ENCODE measurements at places on chromosomes 6 and 20. TPM values are rescaled to one million over a fixed set of nuclear protein-coding genes. Genes with fewer than 3 reads are reported as not detected.

DNA sequence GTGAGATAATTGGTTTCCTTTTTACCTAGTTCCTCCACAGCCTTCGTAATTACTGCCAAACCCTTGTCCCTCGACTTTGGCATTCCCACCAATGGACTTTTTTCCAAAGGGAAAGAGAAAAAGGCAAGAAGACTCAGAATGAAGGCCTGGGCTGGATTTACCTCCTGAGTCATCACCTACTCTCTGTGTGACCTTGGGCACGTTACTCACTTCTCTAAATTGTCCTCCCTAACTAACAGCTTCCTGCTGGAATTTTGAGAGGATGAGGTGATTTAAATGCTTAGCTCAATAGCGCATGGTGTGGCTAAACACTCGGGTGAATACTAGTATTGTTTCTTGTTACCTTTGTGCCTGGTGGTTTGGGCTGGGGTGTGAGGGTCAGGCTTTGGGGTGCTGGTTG, 146.6 kb downstream of the DHX35 start:
- DNase-seq, result no peak

DNA sequence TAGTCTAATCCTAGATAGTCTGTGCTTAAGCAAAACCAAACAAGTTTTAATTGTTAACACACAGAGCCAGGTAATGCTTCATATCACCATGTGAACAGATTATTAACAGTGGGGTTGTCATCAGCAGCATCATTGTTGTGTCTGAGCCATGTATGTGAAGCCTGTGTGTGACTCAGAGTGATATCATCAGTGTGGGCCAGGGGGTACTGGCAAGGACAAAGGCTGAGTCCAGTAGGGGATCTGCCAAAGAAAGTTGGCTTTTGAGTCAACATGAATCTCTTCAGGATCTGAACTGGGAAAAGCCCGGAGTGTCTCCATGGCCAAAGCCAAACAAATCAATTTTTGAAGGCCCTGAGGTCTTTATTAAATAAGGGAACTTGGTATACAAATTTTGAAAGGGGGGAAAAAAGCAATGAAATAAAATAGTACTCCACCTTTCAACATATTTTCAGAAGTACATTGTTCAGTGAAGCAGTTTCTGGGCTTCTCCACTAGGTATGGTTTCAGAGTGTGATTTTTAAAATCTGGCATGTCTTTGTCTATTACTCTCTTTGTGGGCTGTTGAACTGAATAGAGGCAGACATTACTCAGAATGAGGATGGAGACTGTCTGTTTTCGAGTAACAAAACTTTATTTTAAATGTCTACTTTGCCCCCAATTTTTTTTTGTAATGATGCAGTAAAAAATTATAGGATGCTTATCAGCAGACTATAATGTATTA, 444.2 kb upstream of the JAG1 start:
- no peak for DNase-seq

- DNase-seq, result no peak
Observed at GRCh38 chr6:37256692-37257319, 766 bp upstream of the TBC1D22B start.

DNA sequence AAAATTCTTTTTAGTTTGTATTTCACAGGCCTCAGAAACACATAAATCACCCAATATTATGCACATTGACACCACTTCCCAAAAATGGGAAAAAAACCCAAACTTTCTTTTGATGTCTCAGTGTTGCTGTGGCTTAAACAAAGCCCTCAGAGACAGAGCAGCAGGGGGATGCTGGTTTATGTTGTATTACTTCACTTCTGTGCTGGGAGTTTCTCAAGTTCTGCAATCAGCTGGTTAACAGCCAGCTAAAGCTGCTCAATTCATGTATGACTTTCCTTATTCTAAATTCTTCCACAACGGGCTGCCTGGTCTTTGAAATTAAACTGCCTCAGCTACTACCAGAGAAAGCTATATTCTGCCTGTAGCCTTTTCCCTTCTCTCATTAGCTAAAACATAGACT, 5.6 kb downstream of the FILIP1 start:
- no peak for DNase-seq

DNA sequence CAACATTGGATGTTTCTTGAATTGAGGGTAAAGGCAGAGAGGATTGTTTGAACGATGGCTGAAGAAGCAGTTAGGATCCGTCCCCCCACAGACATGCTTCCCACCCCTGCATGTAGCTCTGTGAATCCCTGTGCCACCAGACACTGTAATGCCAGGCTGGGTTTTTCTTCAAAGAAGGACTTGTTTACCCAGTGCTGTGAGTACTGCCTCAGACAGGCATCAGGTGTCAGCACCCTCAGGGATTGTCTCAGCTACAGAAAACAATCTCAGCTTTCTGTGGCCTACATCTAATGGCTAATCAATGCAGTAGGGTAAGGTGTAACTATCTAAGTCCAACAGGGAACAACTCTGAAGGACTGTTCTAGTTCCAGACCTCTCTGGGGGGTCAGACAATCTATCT, 853.0 kb upstream of the EPHA7 start:
- DNase-seq, result no peak

GRCh38 chr20:25685276-25686080, 11.2 kb downstream of the ZNF337 start:
- no peak for DNase-seq

GRCh38 chr6:26156850-26157250, 69.6 kb downstream of the HFE start:
- DNase-seq, result peak; percentile 81

- DNase-seq, result no peak
Observed at GRCh38 chr6:31495580-31495979, 2.4 kb upstream of the MICB start.

GRCh38 chr20:46631874-46632446, 19.3 kb downstream of the SLC13A3 start:
- no peak for DNase-seq

DNA sequence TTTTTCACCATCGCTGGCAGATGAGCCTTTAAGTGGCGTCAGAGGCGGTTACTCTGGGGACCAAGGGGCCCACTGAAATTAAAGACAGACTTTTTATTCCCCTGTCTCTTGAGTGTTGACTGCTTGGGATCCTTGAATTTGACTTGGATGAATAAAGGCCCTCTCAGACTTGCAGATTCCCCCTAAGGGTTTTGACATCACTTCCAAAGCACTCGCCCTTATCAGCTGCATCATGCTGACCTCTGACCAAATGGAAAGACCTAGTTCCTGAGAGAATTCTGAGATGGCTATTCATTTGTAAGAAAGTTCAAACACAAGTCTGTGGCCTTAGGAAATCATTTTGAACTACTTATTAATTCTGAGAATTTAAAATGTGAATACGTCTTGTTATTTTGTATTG, 13.5 kb upstream of the MOXD1 start:
- DNase-seq, result peak; percentile 81

GRCh38 chr20:8367689-8368088, 235.6 kb downstream of the PLCB1 start:
- no peak for DNase-seq

DNA sequence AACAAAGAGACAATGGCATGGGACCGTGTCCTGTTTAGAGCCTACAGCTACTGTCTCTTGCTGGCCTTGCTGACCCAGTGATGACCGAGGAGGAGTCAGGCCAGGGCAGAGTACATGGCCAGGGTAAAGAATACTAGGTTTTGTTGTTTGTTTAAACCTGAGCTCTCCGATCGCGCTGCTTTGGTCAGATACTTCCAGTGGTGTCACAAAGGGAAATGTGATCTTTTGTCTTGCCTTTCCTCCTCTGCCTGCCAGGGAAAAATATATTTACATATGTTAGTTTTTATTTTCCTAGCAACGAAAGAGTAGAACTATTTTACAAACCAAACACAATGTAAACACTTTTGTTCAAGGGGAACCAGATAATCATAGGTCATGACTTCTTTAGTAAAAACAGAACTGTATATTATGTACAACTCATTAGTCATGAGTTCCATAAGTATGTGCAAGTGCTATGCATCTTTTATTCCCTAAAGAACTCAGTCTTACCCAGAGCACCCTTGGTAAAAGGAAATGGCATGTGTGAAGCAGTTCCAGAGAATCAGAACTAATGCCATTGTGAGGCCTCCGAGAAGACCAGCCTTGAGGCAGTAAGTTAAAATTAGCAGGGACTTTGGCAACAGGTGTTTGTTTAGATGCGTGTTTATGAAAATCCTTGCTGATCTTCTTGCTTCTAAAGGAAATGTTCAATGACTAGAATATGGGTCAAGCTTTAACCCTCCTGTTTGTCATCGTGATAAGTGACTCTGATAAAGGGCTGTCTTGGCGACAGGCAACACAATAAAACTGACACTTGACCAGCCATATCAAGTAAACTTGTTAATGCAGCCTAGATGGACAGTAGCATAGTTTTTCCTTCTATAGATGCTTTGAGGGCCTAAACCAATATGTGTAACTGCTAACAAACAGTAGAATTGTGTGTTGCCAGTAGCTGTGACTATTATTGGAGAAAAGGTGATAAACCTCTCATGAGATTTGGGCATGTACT, 204.6 kb downstream of the NKAIN2 start:
- no peak for DNase-seq

DNA sequence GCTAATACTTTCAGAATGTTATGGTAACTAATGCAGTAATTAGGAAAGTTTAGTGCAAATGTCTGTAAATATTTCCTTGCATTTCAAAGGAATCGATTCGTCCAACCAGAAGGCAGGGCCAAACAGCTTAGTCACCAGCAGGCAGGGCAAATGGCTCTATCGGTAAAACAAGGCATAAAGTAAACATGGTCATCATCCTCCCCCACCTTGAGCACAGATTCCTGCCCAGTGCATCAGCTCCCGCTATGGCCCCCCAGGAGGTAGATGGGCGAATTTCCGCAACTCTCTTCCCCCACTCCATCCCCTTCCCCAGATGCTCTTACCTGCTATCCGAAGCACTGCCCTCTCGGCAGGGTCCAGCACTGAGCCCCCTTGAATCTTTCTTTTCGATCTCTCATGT, 103.8 kb upstream of the BEND6 start:
- DNase-seq, result no peak

DNA sequence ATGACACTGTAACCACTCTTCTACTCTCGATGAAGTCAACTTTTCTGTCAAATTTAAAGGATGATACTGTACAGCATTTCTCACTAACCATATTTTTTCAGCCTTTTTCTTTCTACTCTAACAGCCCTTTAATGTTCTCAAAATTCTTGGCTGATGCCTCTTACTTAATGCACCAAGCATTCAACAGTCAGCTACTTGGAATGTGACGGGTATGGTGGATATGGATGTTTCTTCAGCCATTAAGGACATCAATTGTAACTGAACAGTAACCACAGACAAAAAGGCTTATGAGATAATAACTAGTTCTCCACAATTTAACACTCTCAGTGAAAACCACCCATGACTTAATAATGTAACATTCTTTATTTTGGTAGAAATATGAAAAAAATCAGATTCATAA, 467.2 kb upstream of the ZNF337 start:
- DNase-seq, result no peak

- no peak for DNase-seq
Observed at GRCh38 chr6:89215391-89215790, 1.8 kb downstream of the GABRR1 start.

- DNase-seq, result no peak
Observed at GRCh38 chr6:121443971-121444541, 8.6 kb downstream of the GJA1 start.

- DNase-seq, result peak; percentile 80
Observed at GRCh38 chr6:42075159-42075838, 25.0 kb downstream of the TAF8 start.

- no peak for DNase-seq
Observed at GRCh38 chr6:84260196-84260595, 32.8 kb upstream of the CEP162 start.

DNA sequence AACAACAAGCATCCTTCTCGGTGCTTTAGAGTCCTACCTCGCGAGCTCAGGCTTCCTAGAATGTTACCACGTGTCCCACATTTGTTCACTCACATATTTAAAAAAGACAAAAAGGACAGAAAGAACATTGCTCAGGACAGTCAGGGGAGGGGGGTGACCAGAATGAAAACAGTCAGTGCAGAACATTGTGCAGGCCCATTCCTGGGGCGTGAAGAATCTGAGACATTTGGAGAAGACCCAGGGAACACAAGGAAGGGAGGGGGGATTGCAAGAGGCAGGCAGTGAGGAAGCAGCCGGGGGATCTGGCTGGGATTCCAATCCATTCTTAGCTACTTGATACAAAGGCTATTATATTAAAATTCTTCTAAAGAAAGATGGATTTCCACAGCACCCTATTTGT, 270.4 kb upstream of the CITED2 start:
- DNase-seq, result no peak

DNA sequence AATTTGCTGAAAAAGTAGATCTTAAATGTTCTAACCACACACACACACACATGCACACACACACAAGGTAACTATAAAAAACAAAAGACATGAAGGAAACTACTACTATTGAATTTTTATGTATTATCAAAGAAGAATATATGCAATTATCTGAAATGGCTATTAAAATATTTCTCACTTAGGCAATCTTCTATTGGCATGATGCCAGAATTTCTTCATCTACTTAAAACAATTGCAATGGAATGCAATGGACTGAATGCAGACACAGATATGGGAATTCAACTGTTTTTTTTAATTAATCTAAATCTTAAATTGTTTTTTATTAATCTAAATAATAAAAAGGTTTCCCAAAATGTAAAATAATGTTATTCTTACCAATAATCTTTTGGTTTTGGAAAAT, 152.6 kb upstream of the SMLR1 start:
- no peak for DNase-seq

GRCh38 chr20:32918751-32919150, 60.0 kb downstream of the EFCAB8 start:
- no peak for DNase-seq

DNA sequence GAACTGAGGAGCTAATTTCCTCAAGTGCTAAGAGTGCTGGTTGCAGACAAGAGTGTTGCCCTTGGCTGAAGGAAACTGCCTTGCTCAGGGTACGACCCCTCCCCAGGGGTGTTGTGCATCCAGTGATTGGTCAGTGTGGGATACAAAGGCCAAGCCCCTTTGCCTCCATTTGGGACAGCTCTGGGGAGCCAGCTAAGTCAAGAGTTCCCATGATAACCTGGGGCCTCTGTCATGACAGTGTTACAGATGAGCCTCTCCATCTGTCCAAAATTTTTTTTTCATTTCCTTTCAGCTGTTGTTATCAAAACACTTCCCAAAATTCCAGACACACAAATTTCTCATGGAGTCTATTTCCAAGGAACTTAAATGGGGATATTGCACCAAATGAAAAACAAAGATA, 93.3 kb downstream of the HS3ST5 start:
- no peak for DNase-seq

Gene COL10A1
- total RNA-seq, result not detected

Gene LRRC1
- total RNA-seq, result 30.4 TPM

Gene NKX2-2
- not detected for total RNA-seq

Gene SLC16A10
- 5.9 TPM for total RNA-seq

Gene GSTA3
- not detected for total RNA-seq

Gene SLC35D3
- total RNA-seq, result not detected

Gene EPHA7
- 5.7 TPM for total RNA-seq

Gene AGPAT4
- 1.4 TPM for total RNA-seq

Gene TOX2
- total RNA-seq, result 0.37 TPM

Gene SIGLEC1
- not detected for total RNA-seq

Gene RAB44
- not detected for total RNA-seq

Gene MCCD1
- not detected for total RNA-seq

Gene ARHGAP18
- total RNA-seq, result 17.9 TPM

Gene HSPA1L
- 0.29 TPM for total RNA-seq
